NCI-H2029 (cell line): ENCODE measurements at places on chromosomes 5 and 9.

DNA sequence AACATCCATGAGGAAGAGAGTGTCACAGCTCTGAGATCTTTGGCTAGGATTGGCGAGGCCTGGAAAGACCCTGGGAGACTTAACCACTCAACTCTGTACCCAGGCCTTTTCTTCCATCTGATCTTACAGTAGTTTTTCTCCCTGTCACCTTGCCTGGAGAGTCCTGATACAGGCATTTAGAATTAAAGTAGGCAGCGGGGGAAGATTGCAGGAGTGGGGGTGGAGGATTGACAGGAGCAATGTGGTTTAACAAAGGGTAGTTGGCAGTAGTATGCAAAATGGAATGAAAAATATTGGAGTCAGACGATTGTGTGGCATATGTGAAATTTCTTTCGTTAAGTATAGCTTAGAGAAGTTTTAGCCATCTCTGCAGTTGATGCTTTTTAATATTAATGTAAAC, 16.9 kb downstream of the TMEFF1 start:
- DNase-seq, result no peak

GRCh38 chr9:129576546-129577543, 44.1 kb downstream of the C9orf50 start:
- no peak for DNase-seq

GRCh38 chr9:78521680-78522079, 224.8 kb downstream of the PSAT1 start:
- DNase-seq, result no peak

GRCh38 chr5:52760695-52761366, 26.9 kb upstream of the ITGA1 start:
- no peak for DNase-seq

DNA sequence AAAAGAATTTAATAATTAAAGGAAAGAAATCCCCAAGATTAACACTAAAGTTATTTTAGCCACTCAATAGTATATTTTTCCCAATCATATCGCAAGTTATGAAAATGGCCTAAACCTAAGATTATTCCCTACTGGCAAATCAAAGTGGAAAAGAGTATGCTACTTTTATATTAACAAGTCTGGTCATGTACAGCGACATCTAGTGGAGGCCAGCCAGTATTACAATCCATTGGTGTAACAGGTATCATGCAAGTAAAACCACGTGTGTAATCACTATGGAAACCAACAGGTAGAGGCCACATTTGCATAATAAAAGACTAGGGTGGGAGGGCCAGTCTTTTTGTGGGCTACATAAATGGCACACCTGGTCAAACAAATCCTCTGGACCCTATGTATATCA, 976.4 kb upstream of the CDH9 start:
- no peak for DNase-seq

GRCh38 chr5:120690621-120691407, 226.7 kb downstream of the PRR16 start:
- DNase-seq, result no peak

GRCh38 chr9:72361217-72361616, 3.8 kb downstream of the ZFAND5 start:
- no peak for DNase-seq

DNA sequence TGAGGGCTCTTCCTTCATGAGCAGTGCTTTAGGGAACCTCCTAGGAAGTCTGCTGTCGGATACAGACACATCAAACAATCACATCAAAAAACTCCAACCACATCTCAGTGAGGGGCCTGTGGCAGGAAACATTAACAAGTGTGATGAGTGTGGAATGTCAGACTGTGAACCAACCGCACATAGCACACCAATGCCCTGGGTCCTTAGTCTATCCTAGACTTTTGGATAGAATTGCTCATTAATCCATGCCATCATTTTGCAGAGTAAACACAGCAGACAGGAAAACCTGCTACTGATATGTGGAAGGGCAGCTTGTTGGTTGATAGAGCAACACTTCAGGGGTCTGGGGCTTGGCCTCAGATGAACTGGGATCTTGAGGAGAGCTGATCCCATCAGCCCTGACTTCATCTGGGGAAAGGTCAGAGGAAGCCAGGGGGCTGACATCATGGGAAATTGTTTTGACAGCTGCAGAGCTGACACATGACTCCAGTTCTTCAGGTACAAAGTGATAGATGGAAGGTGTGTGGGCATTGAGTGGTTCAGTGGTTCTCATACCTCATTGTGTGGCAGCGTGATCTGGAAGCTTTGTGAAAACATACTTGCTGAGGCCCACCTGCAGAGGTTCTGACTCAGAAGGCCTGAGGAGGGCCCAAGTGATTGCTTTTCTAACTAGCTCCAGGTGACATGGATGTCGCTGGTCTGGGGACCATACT, 193.3 kb downstream of the DIRAS2 start:
- peak; percentile 72 for DNase-seq

- DNase-seq, result no peak
Measured at GRCh38 chr5:73183481-73183891, 10.5 kb downstream of the TMEM174 start.

DNA sequence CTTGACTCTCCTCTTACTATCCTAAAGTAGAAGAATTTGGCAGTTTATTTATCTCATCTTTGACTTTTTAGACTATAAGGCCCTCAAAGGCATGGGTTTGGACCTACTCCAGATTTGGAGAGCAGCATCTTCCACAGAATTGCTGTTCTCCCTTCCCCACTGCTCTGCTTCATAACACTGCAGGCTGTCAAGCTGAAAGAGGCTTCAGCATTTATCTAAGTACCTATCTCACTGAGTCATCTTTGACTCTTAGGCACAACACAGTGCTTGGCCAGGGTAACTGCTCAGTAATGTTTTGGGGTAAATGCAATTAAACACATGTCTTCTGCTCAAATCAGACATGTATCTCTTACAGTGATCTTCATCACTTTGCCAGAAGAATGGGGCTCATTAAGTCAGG, 60.6 kb downstream of the GRIN3A start:
- no peak for DNase-seq
